ENCODE measurements at places on chromosomes 4 and X.

- no peak for DNase-seq
These were observed 32.7 kb upstream of the MXRA5 start for GRCh38 chrX:3379111-3379510.

DNA sequence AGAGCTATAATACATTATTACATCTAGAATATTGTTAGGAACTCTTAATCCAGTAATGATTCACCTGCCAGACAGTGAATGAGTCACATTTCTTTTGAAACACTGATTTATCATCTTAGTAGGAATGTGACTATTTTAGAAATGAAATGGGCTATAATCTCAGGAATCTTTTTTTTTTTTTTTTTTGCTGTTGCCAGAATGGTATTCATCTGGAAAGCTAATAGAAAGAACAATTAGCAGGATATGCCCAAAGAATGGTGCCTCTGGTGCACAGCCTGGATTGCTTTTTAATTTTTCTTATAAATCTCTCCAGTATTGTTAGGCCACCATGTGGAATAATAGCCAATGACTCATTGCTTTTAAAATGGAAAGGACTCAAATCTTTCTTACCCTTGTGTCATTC is 181.1 kb upstream of the SMIM31 start:
- DNase-seq, result peak; percentile 90

DNA sequence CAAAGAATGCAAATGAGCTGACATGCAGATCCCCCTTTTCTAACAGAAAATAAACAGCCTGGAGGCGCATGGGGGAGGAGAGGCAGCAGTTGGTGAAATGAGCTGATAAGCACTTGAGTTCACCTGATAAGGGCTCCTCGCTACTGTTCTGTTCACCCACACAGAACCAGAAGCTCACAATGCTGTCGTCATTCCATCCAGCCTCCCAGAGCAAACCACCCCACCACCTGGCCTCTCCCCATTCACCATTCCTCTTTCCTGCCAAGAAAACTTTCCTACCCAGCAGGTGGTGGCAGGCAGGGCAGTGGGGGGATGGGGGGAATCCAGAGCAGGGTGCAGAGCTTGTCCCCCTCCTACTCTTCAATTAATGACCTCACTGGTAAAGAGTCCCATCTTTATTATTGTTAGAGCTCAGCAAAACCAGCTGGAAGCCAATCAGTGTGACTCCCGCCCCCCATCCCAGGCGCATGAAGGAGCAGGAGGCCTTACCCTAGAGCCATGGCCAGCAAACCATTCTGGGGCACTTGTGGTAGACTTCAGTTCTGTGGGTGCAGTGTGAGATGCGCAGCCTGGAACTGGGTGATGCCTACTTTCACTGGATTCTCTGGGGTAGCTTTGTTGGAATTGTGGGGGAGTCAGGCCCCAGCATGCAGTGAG is 350.3 kb downstream of the ZIC3 start:
- DNase-seq, result no peak

DNA sequence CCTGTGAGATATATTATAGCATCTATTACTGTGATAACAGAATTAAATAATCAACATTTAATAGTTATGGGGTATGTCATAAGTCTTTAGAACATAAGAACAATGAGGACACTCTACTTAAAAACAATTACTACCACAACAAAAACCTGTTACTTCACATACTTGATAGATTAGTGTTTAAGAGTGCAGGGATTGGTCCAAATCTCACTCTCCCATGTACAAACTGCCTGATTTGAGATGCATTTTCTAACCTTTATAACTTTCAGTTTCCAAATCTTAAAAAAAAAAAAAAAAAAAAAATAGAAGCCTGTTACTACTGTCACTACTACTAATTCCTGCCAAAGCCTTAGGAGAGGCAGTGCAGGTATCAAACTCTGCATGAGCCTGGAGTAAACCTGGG is 5.6 kb downstream of the PCDH18 start:
- no peak for DNase-seq

GRCh38 chr4:140162596-140162995 is 8.6 kb upstream of the MAML3 start:
- DNase-seq, result no peak

DNA sequence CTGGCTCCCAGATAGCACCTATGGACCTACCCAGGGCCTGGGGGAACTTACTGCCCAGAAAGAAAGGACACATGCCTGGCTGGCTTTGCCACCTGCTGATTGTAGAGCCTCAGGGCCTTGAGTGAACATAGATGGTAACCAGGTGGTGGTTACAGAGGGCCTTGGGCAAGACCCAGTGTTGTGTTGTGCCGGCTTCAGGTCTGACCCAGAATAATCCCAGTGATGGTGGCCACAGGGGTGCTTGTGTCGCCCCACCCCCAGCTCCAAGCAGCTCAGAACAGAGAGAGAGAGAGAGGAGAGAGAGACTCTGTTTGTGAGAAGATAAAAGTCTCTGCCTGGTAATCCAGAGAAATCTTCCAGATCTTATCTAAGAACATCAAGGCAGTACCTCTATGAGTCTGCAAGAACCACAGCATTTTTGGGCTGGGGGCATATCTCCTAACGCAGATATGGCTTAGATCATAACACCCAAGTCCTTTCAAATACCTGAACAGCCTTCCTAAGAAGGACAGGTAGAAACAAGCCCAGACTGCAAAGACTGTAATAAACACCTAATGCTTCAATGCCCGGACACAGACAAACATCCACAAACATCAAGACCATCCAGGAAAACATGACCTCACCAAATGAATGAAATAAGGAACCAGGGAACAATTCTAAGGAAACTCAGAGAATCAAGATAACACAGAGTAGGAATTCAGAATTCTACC is 16.3 kb upstream of the RP2 start:
- DNase-seq, result no peak

Data from LHCN-M2 (cell line).